ENCODE measurements at places on chromosomes 3 and 15.

GRCh38 chr3:119305286-119305685 is 11.1 kb downstream of the ARHGAP31 start:
- no peak for DNase-seq

DNA sequence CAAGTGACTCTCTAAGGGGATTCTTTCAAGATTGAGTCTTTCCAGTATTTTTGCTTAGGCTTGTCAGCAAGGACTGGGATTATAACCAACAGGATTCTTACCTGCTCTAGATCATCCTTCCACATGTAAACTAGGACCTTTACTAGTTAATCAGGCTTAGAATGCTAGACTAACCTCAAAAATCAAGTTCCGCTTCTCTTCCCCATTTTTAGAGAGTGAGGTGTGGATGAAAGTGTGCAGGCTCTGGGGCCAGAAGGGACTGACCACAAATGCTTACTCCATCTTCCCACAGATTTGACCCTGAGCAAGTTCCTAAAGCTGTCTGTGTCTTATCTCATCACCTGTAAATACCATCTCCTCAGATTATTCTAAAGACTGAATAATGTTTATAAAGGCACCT is 89.5 kb upstream of the IL12A start:
- no peak for DNase-seq

GRCh38 chr15:63765338-63765737 is 68.4 kb downstream of the HERC1 start:
- DNase-seq: no peak

- DNase-seq: no peak
These were observed 150.8 kb downstream of the ZNF609 start for GRCh38 chr15:64611085-64611725.

DNA sequence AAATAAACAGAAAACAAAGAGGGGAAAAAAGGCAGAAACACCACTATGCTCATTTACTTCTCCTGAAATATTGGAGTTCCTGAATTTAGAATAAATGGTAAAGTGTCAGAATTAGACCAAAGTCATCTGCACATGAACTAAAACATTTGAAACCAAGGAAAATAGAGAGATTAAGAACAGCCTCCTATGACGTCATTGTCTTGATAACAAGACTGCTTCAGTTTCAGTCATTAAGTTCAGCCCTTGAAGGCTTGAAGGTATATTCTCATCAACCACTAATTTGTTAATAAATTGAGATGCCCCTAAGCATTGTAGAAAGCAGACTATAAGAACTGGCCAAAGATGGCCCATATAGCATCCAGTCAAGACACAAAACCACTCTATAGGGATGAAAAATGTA is 2.5 kb downstream of the SUMF1 start:
- DNase-seq: no peak
